Activated T-helper 17 cell treated with anti-CD3 and anti-CD28 coated beads, Interleukin-2, amount 50 U/mL, for 72 hours (primary cell): ENCODE measurements at places on chromosomes 7 and 10. TPM values are rescaled to one million over a fixed set of nuclear protein-coding genes. Genes with fewer than 3 reads are reported as not detected.
A peak's percentile ranks its signal among the peaks of the same experiment; 100 is the strongest.

CDHR3 gene
- total RNA-seq = 2.2 TPM

STAMBPL1 gene
- 27.6 TPM for total RNA-seq

NPY gene
- not detected for total RNA-seq

FBXO24 gene
- total RNA-seq = 1.5 TPM

GIMAP4 gene
- 193 TPM for total RNA-seq

DNA sequence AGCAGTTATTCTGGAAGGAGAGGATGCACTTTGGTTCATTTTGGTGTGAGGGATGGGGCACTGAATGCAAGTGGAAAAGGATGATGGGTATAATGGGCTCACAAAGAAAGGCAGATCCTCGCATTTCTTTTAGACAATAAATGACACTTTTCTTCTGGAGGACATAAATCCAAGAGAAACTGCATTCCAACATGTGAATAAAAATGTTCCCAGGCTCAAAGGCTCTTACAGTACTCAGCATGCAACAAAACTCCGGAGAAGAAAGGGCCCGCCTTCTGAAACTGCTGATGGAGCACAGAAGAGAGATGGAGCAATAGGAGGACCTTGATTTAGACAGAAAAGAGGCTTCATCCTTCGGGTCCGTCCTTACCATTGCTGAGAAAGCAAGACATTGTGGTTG, 538.2 kb upstream of the DPP6 start:
- ATAC-seq = no peak

GRCh38 chr7:131858611-131859010, 302.2 kb upstream of the PODXL start:
- no peak for ATAC-seq

DNA sequence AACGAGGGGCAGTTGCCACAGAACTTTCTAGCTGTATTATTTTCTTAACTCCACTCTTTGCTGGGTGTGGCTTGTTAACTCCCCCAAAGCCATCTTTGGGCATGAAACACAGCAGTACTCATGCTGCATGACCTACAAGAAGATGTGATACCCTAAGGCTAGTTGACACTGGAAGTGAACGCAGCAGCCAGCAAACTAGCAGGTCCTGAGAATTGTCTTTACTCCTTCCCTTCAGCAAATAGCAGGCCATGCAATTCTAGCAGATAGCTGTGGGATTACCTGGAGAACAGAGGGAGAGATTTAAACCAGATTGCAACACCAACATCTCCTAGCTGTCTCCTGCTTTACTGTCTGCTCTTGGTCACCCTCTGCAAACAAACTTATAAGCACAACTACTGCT, 688.0 kb upstream of the ZWINT start:
- no peak for ATAC-seq

GRCh38 chr10:45403151-45403550, 29.1 kb downstream of the ALOX5 start:
- no peak for ATAC-seq

DNA sequence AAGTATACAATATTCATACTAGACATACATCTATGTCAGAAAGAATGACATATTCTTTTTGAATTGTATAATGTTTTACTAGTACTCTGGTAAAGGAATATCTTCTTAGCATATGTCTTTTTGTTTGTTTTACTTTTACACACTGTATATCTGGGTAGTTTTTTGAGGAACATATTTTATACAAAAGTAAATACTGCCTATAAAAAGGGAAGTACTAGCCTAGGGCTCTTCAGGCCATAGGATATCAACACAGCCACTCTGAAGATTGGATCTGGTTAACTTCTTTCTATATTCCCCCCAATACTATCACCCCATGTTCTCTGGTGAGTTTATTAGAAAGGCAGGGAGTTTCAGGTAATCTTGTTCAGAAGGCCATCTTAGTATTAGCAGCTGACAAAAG, 134.6 kb downstream of the ZNF438 start:
- ATAC-seq = no peak

GRCh38 chr10:121610798-121611323, 12.6 kb upstream of the FGFR2 start:
- no peak for ATAC-seq

- peak; percentile 90 for ATAC-seq
Measured at GRCh38 chr7:923108-924041, 31.1 kb downstream of the ADAP1 start.

DNA sequence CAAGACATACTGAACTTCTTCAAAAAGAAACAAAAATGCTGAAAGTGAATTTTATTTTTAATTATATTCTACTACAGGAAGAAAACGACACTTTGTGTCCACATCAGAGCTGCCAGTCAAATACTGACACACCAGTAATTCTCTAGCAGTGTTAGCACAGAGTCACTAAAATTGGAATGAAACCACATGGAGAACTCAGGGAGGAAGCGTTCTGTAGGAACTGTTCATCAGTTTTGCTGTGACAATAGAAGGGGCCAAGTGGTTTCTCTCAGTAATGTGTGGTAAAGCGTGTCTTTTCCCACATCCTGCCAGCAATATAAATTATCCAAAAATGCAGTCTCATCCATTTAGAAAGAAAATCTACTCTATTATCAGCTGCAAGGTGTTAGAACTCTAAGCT, 683.3 kb downstream of the GRM8 start:
- no peak for ATAC-seq

GRCh38 chr10:115024371-115024770, 68.8 kb upstream of the ATRNL1 start:
- no peak for ATAC-seq

DNA sequence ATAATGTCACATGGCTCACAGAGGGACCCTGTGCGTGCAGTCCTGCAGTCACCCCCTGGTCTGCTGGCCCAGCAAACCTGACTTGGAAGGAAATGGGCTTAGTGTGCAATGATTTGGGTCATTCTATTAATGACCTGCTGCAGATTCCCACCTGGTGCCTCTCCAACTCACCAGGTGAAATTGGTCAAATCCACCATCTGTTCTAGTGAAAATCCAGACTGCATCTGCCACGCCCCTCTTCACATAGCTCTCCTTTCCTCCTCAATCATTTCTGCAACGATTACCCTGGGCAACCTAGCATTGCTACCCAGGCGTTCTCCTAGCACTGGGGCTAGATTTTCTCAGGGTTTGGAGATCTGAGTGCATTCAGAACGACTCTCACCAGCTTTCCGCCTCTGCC, 29.4 kb downstream of the SRRM3 start:
- no peak for ATAC-seq

DNA sequence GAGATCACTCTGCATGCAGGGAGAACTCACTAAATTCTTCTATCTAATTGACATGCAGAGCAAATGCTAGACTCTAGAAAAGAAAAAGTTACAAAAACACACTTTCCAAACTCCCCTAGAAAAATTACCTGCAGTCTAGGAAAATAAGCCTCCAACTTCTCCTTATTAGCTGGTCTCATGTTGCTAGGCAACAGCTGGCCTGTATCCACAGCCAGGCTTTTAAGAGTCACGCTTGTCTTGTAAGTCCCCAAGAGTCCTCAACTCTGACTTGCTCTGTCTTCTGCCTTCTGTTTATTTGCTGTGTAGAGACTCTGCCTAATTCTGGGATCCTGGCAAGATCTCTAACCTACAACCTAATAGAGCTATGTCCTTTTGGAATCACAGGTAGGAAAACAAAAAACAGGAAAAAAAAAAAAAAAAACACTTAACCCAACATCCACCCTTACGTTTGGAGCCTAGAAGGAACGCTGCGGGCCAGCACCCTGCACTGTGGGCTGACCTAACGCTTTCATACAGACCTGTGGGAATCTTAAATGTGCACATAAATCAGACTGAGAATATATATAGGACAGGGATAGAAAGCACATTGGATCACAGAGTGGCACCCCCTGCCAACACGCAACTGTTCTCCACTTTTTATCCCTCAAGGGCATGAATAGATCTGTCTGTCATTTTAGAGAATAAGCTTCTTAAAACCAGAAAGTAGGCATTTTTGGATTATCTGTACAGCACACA, 117.0 kb upstream of the PTPRZ1 start:
- ATAC-seq = no peak

GRCh38 chr10:123156078-123156477, 1.9 kb downstream of the BUB3 start:
- no peak for ATAC-seq
